ENCODE measurements at places on chromosomes 6 and 20.

GRCh38 chr6:38213251-38213658 lies 393.7 kb downstream of the ZFAND3 start:
- DNase-seq, result no peak

DNA sequence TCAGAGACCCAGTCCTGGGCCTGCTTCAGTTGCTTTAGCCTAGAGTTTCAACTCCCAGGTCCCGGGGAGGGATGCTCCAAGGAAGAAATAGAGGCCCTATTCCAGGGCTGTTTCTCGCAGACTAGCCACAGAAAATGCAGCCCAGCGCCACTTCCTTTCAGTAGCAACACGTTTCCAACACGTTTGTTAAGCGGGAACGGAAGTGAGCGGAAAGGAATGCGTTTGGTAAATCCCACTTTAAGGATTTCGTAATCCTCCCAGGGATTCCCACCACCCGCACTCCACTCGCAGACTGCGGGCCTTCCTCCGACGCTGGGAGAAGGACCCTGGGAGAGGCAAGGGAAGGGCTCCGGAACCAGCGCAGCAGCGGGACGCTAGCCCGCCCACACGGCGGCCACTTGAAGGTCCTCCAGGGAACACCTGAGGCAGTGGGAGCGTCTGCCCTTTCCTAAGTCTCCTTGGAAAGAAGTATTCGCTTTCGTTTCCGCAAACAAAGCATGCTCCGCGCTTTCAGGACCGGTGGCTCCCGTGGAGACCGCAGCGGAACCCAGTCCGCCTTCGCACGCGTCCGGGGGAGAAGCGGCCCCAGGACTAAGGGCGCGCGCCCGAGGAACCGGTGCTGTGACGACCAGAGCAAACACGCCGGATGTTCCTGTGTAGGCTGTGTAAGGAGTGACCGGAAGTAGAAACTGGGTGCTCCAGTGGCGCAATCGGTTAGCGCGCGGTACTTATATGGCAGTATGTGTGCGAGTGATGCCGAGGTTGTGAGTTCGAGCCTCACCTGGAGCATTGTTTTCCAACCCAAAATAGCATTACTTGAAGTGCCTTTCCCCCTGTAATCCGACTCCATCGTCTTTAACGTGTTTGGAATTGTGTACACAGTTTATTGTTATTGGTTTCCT lies 227.6 kb upstream of the PRSS16 start:
- DNase-seq, result no peak

DNA sequence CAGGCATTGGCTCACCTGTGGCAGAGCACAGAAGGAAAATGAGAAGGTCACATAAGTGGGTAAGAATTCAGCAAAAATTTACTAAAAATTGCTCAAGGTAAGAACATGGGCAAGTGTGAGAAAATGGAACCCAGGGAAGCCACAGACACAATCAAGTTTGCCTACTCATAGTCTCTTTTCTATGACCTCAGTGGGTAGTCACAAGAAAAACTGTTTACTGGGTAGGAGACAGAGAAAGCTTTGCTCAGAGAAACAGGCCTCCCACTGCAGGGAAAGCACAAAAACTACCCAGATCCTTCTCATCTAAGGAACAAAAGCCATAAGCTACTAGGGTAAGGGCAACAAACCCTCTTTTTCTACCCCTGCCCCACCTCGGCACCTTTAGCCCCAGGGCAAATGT lies 35.2 kb downstream of the FAM184A start:
- no peak for DNase-seq

DNA sequence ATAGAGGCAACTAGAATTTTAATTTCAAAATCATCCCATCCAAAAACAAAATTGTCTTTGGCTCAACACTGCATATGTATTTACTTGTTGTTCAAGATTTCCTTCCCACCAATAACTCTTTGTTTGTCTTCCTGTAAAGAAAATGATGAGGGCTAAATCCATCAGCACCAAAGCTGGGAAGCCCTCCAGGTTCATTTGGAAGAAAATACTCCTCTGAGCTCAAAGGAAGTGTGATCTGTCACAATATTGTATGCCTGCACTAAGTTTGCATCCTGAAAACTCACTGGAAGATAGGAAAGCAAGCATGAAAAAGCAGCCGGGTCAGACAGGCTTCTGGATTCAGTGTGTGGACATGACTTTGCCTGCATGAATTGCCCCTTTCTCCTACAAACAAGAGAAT lies 28.7 kb upstream of the OPRM1 start:
- DNase-seq, result no peak

All from stimulated activated CD8-positive, alpha-beta memory T cell treated with anti-CD3 and anti-CD28 coated beads, Interleukin-7, amount 100 ng/mL, for 1 hour (primary cell).